A549 treated with CpdA at 1 μM for 4 hours (cell line): ENCODE measurements at places on chromosomes 12 and 14. TPM values are rescaled to one million over a fixed set of nuclear protein-coding genes. Genes with fewer than 3 reads are reported as not detected.

The ACVRL1 gene
- 0.03 to 0.09 TPM (median 0.08 TPM) in 4 of 5 replicates, not detected in the other for total RNA-seq

The MYBPC1 gene
- not detected in 5 replicates for total RNA-seq

The ATL1 gene
- total RNA-seq = 3.9 to 6.3 TPM (median 4.7 TPM) in 5 replicates

The MYO1H gene
- not detected in 5 replicates for total RNA-seq

The TMTC1 gene
- total RNA-seq = 0.03 to 0.12 TPM (median 0.08 TPM) in 5 replicates
